ENCODE measurements at places on chromosomes 4 and X.

GRCh38 chr4:185987961-185988627 is 80.9 kb upstream of the TLR3 start:
- DNase-seq, result no peak

DNA sequence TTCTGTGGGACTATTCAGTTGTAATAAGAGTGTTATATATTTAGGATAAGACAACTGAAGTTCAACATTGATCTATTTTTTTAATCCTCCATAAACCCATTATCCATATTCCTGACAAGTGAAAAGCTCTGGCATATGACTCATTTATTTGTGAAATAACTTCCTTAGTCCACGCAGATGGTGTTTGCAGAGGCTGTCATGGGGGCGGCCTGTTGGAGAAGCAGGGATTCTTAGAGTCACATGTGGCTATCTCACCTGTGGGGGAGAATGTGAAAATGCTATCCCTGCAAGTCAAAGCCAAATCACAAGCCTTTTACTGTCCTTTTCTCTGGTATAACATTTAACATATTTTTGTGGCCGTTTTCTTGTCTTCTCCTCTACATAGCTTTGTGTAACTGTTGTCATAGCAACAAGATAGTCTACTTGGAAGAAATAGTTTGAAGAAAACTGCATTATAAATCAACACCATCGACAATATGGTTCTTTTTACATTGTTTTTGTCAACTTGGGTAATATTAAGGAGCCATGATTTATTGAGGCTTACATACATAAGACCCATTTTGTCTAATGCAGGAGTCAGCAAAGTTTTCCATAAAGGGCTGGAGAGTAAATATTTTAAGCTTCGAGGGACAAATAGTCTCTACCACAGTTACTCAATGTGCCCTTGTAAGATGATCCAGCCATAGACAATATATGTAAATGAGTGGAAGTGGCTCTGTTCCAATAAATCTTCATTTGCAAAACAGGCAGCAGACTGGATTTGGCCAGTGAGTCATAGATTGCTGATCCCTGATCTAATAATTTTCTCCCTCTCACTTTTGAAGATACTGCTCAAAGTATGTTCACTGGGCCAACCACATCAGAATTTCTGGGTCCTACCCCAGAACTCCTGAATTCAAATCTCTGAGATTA is 395.0 kb downstream of the DTHD1 start:
- DNase-seq, result no peak

DNA sequence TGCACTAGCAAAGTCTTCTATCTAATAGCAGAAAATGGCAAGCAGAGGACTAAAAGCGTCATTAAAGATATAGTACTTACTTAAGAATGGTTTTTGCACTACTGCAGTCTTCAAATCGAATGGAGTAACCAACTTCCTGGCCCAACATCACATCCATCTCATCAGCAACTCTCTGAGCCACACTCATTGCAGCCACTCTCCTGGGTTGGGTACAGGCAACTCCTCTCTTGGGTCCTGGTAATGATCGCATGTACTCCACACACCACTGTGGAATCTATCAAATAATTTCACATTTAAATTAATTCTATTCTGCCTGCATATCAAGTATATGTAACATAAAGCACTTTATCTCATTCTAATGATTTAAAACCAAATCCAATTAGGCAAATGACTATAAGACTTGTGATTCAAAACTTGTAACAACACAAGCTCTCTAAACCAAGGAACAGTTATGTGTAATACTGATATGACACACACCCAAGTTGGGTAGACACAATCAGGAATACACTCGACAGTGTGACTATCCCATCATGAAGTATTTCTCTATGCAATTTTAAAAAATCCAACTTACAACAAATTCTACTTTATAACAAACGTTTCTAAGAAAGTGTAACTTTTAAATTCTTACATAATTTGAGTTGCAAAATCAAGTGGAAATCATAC is 13.6 kb downstream of the DHX15 start:
- DNase-seq, result no peak

DNA sequence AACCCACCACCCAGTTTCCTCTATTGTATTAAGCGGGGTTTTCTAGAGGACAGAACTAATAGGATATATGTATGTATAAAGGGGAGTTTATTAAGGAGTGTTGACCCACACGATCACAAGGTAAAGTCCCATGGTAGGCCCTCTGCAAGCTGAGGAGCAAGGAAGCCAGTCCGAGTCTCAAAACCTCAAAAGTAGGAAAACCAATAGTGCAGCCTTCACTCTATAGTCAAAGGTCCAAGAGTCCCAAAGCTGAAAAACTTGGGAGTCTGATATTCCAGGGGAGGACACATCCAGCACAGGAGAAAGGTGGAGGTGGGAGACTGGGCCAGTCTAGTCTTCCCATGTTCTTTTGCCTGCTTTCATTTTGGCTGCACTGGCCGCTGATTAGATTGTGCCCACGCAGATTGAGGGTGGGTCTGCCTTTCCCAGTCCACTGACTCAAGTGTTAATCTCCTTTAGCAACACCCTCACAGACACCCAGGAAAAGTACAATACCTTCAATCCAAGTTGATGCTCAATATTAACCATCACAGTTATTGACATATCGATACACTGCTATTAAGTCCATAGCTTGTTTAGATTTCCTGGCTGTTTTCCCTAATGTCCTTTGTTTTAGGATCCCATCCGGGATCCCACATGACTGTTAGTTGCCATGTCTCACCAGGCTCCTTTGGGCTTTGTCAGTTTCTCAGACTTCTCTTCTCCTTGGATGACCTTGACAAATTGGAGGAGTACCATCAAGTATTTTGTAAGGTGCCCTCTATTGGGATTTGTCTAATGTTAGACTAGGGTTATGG is 12.2 kb downstream of the UCHL1 start:
- no peak for DNase-seq

DNA sequence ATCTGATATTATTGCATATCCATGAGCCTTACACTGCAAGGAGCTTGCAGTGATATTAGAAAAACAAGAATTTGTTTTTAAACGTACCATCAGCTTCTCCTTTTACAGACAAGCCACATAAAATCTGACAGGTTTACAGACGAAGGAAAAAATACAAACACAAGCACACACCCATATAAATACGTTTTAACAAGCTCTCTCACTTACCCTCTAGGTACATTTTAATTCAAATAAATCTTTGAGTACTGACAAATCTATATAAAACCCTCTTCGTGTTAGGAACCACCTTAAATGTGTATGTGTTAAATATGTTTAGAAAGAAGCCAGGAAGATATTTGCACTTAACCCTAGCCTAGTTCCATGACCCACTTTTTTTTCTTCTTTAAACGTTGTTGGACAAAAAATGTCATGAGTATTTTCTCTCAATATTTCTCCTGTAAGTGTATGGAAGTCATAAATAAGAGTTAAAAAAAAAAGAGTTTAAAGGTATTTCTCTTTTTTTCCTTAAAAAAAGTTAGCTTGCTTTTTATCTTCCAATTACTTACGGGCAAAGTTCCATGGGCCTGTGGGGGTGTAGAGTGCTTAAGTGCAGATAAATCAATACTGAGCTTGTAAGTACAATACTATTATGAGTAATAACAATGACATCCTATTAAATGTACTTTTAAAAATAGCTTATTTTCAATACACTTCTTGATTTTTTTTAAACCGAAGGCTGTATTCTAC is 1.5 kb downstream of the ARAP2 start:
- DNase-seq, result no peak

DNA sequence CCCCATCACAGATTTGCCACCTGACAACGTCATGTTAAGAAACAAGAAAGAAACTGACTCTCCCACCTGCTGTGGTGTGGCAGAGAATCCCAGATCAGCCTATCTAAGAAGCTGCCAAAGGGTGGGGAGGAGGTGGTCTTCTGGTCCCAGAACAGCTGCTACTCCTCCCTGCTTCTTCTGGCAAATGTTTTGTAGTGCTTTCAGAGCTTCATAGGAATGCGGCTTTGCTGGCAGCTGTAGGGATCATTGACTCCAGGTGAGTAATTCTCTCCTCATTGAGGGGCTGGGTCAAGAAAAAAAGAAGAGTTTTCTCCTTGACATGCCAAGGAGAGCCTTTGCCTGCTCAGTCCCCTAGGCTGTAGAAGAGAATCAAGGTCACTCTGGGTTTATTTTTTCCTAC is 23.3 kb downstream of the NRK start:
- no peak for DNase-seq
